Mucosa of gallbladder (tissue), 1 donor: ENCODE measurements at places on chromosomes 12 and 14.
A peak's percentile ranks its signal among the peaks of the same experiment; 100 is the strongest.

- no peak for DNase-seq
These were observed 35.5 kb upstream of the UNC79 start for GRCh38 chr14:93395231-93395630.

DNA sequence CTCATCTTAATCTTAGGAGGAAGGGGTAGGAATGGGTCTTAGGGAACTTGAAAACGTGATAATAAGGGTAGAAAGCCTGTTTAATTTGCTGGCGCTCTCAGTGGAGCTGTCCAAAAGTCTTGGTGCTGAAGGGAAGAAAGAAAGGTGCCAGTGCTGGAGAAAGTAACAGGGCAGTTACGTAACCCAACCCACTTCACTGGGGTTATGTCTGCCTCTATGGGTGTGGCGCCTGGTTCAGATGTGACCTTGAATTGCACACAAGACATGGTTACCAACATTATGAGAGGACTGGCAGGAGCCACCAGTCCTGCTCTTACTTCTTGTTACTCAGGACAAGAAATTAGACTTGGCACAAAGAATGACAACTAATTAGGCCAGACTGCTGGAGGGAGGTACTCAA lies 18.6 kb upstream of the GPATCH2L start:
- no peak for DNase-seq

DNA sequence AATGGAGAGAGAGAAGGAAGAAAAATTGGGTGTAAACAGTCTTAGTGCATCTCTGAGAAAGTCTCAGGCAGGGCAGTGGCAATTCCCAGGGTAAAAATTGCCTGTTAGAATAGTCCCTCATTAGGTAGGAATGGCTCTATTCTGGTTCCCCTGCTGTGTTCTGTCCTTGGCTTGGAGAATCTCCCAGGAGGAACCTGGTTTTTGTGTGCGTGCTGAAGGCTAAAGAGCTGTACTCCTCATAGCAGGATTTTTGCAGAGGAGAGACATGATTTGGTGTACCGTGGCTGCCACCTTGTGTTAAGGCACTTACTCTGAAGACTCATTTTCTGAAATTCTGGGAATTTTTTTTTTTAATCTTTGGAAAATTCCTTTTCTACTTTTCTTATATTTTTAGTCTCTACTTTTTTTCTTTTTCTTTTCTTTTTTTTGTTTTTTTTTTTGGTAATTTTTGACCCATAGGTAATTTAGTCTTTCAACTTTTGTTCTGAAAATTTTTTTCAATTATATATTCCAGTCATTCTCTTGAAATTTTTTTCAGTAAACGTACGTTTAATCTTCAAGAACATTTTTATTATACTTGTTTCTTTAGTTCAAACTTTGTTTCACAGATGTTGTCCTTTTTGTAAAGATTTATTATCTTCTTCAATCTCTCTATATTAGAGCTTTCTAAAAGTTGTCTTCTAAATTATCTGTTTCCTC lies 63.8 kb downstream of the FBXO33 start:
- DNase-seq = peak; percentile 36

DNA sequence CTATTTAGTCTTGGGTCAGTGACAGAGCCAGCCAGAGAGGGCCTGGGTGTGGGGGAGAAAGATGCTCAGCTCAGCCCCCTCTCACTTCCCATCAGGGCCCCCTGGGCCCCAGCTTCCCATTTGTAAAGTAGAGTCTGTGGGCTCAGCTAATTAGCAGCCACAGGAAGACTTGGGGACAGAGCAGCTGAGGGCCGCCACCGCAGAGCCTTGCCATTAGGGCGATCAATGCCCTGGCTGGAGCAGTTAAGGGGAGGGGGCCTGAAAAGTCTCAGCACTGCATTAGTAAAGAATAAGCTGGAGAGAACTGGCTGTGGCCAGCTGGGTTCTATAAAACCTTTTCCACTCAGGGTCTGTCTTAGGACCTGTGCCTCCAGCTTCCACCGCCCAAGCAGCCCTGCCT lies 2.7 kb downstream of the PLEKHD1 start:
- DNase-seq = no peak

DNA sequence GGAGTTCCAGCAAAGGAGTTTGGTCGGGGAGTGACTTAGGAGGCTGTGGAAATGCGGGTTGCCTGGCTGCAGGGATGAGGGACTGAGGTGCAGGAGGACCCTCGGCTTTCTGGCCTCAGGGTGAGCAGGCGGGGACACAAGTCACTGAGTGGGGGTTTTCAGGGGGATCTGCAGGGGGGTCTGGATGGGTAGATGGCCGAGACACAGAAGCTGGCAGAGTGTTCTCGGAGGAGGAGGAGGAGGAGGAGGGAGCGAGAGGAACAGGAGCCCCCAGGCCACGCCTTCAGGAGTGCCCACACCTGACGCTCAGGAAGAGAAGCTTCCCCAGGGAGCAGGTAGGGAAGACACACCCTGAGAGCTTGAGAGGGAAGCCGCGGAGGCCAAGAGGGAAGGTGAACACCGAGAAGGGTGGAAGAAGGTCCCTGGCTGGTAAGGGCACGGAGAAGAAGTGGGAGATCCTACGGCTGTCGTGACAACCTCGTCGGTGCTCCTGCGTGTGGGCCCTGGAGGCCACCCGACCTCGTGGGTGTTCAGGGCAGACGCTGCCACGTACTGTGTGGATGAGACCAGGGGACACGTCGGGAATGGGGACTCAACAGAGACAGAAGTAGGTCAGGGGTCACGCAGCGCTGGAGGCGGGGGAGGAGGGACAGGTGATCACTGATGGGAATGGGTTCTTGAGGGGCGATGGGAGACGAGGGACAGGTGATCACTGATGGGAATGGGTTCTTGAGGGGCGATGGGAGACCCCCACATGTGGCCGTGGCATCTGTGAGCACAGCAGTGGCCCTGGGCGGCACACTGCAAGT lies 109.4 kb downstream of the PIWIL1 start:
- DNase-seq = no peak

- peak; percentile 54 for DNase-seq
These were observed 40.0 kb downstream of the FRS2 start for GRCh38 chr12:69509904-69510827.

DNA sequence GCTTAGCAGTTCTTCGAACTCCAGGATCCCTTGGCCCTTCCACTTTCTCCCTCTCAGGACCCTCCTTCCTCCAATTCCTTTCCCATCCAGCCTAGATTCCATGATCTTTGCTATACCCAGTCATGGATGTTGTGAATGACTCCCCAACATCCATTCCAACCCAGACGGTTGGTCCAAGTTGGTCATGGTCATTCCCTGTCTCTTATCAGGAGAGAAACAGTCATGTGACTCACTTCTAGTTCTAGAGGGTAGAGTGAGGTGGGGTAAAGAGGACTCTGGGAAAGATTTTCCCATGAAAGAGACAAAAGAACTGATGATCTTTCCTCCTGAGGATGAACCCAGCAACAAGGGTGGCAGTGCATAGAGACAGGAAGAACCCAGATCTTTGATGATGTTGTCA lies 9.2 kb upstream of the P2RX7 start:
- no peak for DNase-seq

GRCh38 chr12:124410354-124411175 lies 115.7 kb downstream of the RFLNA start:
- DNase-seq = no peak

- no peak for DNase-seq
These were observed 264.0 kb upstream of the GRIP1 start for GRCh38 chr12:66942741-66943465.

DNA sequence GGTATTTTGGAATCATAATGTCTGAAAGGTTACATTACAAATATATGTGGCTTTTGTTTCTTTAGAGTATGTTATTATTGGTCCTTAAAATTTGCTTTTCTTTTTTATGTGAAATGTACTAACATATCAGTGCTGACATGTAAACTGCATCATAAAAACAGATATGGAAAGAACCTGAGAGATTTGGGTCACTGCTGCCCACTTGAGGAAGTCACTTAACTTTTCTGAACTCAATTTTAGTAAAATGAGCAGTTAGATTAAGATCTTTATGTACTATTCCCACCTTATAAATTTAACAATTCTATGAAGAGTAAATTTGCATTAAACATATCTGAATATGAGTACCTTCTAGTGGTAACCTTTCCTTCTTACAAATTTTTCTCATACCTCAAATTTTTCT lies 7.5 kb downstream of the PTGR2 start:
- no peak for DNase-seq

DNA sequence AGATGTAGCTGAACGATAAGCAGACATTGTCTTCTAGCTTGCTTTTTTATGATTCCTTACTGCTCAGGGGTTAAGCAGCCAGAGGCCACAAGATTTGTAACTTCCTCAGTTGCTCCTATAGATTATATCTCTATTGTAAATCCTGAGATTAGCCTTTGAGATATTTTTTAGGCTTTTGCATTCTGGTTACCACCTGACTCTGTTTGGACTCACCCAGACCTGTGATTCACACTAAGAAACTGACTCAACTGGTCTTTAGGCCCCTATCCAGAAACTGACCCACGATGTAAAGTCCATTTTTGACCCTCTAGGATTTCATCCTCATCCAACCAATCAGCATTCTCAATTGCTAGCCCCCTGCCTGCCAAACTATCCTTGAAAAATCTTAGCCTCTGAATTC lies 194.4 kb downstream of the RASSF9 start:
- DNase-seq = no peak

GRCh38 chr14:85533023-85533860 lies 3.3 kb downstream of the FLRT2 start:
- peak; percentile 43 for DNase-seq

GRCh38 chr12:66270613-66271012 lies 31.7 kb upstream of the HELB start:
- no peak for DNase-seq

- no peak for DNase-seq
These were observed 837.6 kb downstream of the VRK1 start for GRCh38 chr14:97634751-97635150.

GRCh38 chr12:97466000-97466399 lies 3.4 kb downstream of the RMST start:
- DNase-seq = no peak

- DNase-seq = no peak
These were observed 100.1 kb downstream of the PLEKHG7 start for GRCh38 chr12:92802906-92803305.

- no peak for DNase-seq
These were observed 768 bp downstream of the OXA1L start for GRCh38 chr14:22767323-22767589.

GRCh38 chr12:124722878-124723277 lies 140.8 kb downstream of the SCARB1 start:
- no peak for DNase-seq

DNA sequence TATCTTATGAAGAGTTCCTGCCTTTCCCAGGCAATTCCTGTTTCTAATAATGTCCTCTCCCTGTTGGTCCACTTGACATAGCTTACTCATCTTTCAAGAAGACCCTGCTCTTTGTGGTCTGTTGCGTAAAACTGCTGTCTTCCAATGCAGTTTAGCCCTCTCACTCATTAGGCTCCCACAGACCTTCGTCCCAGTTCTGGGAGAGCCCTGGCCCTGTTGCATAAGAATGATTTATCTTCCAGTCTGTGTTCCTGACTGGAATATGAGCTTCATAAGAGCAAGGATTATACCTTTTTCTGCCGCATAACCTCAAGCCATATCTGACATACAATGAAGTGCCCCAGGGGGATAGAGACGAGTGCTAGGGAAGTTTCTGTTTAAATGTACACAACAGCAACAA lies 365.9 kb upstream of the NOVA1 start:
- DNase-seq = no peak

DNA sequence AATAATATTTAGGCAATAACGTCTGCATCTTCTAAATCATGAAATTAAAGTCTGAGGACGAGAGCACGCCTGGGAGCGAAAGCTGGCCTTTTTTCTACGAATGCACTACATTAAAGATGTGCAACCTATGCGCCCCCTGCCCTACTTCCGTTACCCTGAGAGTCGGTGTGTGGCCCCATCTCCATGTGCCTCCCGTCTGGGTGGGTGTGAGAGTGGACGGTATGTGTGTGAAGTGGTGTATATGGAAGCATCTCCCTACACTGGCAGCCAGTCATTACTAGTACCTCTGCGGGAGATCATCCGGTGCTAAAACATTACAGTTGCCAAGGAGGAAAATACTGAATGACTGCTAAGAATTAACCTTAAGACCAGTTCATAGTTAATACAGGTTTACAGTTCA lies 19.3 kb downstream of the CKB start:
- no peak for DNase-seq

DNA sequence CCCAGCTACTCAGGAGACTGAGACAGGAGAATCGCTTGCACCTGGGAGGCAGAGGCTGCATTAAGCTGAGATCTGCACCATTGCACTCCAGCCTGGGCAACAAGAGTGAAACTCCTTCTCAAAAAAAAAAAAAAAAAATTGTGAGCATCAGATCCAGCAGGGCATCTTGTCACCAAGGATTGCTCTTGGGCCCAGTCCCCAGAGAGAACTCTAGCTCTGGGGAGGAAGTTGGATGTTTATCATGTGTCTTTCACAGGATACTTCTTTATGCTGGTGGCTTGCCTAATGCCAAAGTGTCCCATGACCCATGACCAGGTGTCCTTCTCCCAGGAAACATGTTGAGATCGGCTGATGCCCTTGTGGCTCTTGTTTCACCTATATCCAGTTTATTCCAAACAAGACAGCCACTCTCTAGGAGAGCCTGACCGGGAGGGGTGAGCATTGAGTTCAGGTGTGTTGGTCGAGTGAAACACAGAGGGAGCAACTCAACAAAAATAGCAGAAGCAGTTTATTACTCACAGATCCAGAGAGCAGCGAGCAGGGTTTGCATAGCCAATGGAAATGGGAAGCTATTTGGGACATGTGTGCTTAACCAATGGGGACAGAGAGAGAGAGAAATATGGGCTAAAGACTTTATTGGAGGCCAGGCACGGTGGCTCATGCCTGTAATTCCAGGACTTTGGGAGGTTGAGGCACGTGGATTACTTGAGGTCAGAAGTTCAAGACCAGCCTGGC lies 6.6 kb upstream of the TCHP start:
- DNase-seq = no peak

DNA sequence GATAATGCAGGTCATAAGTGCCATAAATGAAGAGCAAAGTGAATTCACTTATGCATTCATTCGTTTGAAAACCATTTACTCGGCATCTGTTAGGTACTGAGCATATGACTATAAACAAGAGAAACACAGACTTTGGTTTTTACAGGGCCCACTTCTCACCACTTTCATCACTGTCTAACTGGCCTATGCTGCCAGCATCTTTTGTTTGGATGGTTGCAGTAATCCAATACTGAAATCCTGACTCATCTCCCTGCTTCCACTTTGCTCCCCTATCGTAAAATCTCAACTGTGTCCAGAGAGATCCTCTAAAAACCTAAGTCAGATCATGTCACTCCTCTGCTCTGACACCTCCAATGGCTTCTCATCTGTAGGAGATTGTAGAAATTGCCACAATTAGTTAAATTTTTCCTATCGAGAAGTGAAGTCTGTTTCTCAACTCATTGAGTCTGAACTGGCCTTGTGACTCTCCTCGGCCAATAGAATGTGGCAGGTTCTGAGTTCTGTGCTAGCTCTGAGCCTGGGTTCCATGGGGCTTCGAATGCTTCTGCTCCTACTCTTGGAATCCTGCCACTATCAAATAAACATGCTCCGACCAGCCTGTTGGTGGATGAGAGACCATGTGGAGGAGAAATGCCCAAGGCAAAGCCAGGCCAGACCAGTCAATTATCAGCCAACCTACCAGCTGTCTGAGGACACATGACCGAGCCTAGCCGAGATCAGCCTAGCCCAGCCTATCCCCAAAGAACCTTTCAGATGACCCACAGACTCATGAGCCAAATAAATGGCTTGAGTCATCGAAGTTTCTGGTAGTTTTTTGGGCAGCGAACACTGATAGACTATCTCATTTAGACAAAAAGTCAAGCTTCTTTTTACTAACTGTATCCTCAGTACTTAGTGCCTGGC lies 2.2 kb upstream of the BATF start:
- DNase-seq = no peak
